ENCODE measurements at places on chromosomes 7 and 10.

GRCh38 chr10:69614130-69614529 lies 15.9 kb upstream of the FAM241B start:
- no peak for DNase-seq

DNA sequence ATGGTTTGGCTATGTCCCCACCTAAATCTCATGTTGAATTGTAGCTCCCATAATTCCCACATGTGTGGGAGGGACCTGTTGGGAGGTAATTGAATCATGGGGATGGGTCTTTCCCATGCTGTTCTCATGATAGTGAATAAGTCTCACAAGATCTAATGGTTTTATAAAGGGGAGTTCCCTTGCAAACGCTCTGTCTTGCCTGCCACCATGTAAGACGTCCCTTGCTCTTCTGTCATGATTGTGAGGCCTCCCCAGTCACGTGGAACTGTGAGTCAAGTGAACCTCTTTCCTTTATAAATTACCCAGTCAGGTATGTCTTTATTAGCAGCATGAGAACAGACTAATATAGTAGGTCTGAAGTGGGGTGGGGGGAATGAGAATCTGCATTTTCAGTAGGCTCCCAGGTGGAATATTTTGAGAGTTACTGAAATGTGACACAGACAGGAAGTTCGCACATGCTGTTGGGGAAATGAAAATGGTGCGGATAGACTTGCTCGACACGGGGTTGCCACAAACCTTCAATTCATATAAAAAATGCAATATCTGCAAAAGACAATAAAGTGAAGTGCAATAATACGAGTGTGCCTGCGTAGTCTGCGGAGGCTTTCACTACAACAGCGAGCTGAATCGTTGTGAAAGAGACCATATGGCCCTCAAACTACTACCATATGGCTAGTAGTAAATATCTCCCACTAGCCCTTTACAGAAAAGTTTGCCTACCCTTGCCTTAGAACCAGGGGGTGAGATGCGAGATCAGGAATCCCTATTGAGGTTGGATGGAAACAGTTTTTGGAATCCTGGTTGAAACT lies 166.1 kb downstream of the GRK5 start:
- no peak for DNase-seq

- no peak for DNase-seq
These were observed 60.1 kb downstream of the LANCL2 start for GRCh38 chr7:55425141-55425752.

DNA sequence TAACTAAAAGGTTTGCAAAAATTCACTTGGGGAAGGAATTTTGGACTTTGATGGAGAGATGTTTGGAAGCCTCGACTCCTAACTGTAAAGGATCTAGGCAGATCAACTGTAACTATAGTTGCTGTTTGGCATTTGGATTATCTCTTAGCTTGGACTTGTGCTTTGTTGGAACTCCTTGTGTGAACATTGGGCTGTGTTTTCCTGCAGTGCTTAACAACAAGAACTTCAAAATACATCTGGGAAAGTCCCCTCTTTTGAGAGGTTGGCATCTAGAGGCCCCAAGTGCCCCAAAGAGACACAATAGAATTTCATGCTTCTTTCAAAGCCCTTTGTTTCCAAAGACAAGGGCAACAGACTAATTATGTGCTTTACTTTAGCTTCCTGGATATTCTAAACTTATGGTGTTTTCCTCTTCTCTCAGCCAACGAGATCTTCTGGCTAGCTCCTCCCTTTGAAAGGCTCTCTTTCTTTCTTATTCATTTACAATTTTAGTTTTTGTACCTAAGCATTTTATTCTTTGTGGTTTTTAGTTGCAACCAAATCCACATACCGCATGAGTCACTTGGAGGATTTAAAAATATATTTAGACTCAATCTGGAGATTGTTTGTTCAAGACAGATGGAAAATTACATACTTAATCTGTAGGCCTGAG lies 11.6 kb downstream of the ABCA13 start:
- no peak for DNase-seq

GRCh38 chr7:144384555-144385245 lies 18.8 kb downstream of the NOBOX start:
- no peak for DNase-seq

- DNase-seq, result no peak
These were observed 10.9 kb upstream of the KIAA1549 start for GRCh38 chr7:138992052-138992531.

DNA sequence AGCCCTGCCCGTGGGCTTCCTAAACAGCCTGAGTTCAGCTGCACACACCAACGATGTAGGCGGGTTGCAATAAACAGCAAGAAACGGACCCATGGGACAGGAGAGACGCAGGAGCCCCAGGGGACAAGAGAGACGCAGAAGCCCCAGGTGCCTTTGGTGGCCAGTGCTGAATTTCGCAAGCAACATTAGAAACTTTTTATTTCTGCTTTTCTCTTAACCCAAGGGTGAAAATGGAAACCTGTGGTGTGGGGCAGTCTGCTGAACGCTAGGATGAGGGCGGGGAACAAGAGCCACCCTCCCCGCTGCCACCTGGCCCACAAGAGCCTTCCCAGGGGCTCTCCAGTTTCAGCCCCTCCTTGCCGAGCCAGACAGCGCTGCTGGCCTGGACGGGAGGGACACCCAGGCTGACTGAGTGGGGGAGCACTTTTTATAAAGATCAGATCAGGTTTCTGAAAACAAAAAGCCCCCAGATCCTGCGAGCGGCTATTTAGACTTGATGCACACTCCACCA lies 20.0 kb upstream of the GPR146 start:
- no peak for DNase-seq

DNA sequence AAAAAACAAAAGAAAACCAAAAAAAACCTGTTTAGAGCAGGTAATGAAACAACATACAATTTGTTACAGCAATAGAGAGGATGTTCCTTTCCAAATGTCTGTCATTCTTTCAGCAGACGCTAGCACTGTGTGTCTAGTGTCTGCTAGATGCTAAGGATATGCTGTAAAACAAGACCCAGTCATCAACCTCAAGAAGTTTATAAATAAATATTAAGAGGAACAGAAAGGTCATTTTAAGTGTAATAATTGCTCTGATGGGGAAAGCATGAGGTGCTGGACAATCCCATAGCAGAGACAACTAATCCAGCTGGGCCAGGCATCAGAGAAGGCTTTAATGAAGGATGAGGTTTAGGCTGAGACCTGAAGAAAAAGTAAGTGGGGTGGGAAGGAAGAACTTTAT lies 23.3 kb upstream of the ASCC1 start:
- no peak for DNase-seq

GRCh38 chr10:77284797-77285196 lies 352.8 kb downstream of the KCNMA1 start:
- DNase-seq, result no peak

GRCh38 chr7:85736085-85736484 lies 549.2 kb upstream of the SEMA3D start:
- DNase-seq, result no peak

DNA sequence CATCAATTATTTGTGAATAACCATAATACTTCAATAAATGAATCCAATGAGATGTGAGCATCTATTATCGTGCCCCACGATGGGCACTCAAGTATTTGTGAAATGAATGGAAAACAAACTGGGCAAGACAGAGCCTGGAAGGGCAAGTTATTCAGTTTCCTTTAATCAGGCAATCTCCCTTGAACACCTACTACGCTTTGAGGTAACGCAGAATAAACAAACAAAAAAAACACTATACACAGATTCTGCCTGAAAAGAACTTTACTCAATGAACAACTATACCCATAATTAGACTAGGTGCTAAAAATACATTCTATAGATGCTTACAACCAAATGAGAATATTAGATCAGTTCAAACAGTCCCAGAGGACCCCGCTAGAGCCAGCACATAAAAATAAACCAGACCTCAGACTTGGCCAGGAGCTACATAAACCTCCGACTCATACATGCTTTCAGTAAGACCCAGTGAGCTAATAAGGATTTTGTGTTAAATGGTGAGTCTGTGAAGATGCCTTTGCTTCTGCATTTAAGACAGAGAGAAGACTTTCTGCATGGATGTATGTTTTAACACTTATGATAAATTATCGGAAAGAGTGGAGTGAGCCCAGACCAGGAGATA lies 121.3 kb downstream of the MPP7 start:
- no peak for DNase-seq

DNA sequence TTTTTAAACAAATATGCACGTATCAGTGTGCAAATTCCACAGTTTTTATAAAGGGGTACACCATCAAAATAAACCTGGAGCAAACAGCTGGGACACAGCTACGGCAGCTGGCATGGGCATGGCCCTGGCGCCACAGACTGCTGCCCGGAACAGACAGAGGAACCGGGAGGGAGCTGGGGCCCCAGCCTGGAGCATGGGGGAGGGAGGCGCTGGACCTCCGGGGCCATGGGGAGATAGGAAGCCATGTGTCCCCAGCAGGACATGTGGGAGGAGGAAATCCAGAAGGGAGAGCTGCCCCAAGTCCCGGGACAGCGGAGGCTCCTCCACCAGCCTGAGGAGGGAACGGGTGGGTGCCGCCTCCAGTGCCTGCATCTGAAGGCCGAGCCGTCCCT lies 180.1 kb downstream of the MAD1L1 start:
- no peak for DNase-seq

GRCh38 chr10:62264126-62264525 lies 4.5 kb downstream of the RTKN2 start:
- DNase-seq, result no peak
